Smooth muscle cell of the brain vasculature (primary cell): ENCODE measurements at places on chromosomes 1 and 21.

DNA sequence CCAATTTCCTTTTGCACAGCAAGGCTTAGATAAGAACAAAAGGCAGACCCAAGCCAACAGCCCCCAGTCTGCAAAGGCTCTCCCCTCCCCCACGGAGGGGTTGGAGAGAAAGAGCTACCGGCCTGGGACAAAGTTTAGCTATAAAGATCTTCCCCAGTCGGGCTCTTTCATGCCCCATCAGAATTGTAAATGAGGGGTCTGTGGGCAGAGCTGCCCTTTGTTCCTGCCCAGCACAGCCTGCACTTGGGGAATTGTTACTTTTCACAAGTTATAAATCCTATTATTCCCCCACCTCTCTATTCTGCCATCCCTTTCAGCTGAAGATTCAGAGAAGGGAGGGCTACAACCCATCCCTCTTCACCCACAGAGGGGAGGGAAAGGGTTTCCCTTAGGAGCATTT is 3.5 kb downstream of the MYCL start:
- DNase-seq, result no peak

DNA sequence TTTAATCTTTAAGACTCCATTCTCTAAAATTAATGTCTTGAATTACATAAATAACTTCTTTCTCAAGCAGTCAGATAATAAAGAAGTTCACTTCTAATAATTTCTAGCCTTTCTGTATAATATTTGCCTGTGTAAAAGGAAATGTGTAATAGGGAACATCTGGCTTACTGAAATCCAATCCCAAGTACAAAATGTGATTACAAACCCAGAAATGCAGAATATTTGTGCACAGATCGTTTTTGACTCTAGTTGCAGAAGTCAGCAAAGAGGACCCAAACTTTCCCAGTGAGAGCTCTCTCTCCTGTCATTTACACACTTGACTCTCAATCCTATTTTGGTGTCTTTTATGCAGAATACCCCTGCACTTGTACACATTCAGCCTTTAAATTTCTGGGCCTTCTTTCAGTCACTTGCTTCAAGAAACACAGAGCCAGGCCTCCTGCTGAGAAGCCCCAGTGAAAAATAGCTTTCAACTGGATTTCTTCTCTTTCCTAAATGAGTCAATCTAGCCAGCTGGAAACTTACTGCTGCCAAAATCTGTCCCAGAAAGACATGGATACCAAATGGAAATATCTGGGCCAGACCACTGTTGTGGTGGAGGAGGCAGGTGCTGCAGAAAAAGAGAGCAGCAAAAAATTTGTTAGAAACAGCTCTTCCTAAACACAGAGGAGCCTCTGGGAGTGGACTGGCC is 68.5 kb upstream of the ADAM30 start:
- DNase-seq, result peak; percentile 75

DNA sequence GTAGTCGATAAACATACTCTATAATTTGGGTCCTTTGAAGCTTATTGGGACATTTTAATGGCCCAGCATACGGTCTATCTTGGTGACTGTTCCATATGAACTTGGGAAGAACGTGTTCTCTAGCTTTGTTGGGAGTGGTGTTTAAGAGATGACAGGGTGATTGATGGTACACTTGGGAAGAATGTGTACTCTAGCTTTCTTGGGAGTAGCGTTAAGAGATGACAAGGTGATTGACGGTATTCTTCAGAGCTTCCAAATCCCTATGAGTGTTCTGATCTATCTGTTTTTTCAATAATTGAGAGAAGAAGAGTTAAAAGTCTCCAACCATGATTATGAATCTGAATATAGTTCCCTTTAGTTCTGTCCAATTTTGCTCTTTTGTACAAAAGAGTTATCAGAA is 9.4 kb downstream of the NPHP4 start:
- no peak for DNase-seq

DNA sequence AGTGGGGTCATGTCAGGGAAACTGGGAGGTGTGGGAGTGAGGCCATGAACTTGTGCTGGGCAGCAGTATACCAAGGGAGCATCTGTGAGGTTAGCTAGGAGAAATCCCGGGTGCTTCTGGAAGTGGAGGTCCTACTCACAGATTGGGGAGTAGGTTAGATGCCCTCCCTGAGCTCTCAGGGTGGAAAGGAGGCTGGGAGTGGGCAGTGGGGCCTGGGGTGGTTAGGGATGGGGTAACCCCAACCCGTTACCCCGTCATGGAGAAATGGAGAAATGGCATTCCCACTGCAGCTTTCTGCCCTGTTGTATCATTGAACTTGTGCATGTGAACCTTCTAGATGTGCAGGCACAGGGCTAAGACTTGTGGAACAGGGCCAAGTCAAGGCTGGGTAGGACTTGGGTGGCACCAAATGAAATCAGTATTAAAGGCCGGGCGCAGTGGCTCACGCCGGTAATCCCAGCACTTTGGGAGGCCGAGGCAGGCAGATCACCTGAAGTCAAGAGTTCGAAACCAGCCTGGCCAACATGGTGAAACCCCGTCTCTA is 27.2 kb downstream of the EXOC8 start:
- no peak for DNase-seq

GRCh38 chr1:151995774-151996173 is 2.1 kb upstream of the S100A10 start:
- no peak for DNase-seq

DNA sequence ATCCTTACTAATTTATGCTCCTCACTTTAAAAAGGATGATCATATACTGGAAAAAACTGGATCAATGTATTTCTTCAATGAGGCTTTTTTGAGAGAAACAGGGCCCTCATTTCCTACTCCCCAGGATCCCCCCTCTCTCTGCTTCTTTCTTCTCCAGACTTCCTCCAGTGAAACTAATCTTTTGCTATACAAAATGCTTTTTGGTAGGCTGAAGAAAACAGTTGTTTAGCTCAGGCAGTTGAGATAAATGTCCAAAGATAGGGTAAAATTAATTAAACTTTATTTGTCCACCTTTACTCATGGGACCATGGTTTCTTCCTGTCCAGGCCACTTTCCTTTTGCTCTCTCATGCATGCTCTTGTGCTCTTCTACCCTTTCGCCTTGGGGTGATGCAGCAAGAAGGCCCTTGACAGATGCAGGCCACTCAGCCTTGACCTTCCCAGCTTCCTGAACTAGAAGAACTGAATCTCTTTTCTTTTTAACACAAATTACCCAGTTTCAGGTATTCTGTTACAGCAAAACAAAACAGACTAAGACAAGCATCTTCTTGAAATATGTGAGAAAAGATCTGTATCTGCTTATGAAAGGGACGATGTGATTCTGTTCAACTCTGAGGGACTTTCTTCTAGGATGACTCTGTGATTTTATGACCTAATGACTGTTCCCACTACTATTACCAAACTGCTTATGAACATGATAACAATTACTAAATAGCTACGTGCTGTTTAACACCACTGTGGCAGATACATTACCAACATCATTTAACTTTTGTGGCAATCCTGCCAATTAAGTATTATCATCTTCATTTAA is 63.7 kb downstream of the NVL start:
- DNase-seq, result no peak

GRCh38 chr1:62937634-62938296 is 153.8 kb downstream of the ATG4C start:
- no peak for DNase-seq

DNA sequence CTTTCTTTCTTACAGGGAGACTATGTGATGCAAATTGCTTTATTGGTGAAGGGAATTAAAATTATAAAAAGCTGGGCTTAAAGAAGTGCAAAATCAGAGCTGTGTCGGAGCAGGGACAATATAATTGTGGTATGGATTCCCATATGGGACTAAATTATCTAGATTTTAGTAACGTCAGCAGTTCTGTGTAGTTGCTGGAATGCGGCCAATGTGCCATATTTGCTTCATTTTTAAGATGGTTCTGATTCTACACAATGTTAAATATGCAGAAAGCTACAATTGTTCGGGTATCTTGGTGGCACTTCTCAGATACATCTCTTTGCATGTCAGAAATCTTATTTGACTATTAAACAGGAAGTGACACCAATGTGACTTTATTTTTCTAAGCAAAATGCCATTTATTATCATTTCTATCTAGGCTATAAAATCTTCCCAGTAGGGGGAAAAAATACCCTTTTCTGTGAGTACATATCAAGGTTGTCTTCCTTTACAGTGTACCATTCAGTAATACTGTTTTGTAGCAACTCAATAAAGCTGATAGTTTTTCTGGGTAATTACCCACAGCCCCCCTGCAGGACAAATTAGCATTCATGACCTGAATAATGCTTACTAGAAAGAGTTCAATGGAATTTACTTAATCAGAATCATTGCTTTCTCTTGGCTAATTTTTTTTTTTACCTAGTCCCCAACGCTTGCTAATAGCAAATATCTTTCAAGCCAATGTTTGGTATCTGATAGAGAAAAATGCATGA is 288.3 kb upstream of the ADGRL2 start:
- DNase-seq, result no peak

DNA sequence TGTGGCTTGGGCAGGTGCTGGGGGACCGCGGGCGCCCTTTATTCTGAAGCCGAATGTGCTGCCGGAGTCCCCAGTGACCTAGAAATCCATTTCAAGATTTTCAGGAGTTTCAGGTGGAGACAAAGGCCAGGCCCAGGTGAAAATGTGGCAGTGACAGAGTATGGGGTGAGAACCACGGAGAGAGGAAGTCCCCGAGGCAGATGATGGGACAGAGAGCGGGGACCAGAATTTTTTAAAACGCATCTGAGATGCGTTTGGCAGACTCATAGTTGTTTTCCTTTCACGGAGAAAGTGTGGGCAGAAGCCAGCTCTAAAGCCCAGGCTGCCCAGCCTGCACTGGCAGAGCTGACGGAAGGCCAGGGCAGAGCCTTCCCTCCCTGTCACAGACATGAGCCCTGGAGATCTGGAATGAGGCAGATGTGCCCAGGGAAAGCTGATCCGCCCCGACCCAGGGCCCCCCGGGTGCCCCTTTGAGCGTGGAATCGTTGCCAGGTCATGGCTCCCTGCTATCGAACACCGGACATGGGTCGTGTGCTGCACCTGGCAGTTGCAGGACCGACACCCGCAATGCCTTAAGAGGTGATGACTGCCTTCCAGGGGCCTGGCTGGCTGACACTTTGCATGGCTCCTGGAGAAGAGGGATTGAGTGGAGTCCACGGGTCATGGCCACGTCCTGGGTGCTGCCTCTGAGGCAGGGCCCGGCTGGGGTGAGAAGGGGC is 6.5 kb upstream of the SLX9 start:
- no peak for DNase-seq

DNA sequence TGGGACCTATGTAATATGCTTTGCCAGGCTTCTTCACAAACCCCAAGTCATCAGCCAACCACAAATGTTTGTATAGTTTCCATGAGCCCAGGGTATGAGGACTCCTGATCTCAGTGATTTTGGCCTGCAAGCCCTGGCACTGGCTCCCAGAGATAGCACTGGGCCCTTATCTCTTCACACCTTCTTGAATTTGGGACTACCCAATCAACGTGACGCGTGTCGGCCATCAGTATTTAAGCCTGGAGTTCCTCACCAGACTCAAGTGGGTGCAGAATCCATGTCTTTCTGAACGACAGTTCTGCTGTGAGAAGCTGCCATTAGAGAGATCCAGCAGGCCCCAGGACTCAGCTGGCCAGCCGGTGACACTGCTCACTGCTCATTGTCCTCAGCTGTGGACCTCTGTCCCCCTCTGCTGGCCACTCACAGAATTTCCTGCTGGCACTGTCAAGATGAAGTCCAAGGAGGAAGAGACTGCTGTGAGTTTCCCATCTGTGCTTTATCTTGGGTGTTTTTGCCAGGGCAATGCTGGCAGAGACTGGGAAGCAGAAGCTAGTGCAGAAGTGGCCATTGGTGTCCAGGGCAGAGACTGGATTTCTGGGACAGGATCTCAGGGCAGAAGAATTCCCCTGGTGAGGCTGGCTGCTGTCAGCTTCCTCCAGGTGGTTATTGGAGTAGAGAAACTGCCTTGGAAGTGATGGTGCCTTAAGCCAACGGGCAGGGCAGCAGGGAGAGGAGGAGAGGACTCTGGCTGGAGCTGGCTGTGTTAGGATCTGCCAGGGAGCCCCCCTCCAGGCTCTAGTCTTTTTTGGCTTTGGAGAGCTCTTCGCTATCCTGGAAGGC is 28.4 kb downstream of the TMCC2 start:
- DNase-seq, result peak; percentile 62

DNA sequence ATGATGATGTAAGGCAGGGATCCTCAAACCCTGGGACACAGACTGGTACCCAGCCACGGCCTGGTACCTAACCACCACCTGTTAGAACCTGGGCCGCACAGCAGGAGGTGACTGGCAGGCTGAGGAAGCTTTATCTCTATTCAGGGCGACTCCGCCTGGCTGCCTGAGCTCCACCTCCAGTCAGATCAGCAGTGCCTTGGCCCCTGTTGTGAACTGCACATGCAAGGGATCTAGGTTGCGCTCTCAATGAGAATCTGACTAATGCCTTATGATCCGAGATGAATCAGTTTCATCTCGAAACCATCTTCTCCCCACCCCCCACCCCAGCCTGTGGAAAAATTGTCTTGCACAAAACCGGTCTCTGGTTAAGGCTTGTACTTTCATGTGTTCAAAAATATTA is 4.2 kb downstream of the RNPC3 start:
- DNase-seq, result no peak

GRCh38 chr1:203135636-203136305 is 8.2 kb downstream of the ADORA1 start:
- DNase-seq, result no peak

GRCh38 chr1:1189111-1189510 is 15.4 kb downstream of the TTLL10 start:
- DNase-seq, result no peak

GRCh38 chr1:110170766-110171733 is 20.8 kb downstream of the SLC6A17 start:
- DNase-seq, result no peak

DNA sequence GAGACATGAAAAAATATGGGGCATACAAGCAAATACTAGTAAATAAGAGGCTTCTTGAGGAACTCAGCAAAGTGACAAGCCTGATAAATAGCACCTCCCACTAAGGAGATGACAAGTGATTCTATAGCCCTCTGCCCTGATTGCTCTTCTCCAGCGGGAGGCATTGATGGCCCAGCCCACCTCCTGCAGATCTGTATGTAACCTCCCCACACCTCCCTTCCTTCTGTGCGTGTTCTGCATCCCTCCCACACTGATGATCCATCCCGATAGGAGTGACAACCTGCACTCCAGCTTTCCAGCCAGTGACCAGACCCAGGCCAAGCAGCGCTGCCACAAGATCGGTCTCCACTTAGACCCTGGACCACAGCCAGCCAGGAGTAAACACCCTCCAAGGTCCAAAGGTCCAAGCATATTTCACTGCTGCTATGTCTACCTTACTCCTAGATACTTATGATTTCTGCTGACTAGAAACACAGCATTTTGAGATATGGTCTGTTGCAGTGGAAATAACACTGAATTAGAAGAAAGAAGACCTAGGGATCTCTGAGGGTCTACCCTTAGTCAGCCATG is 176.1 kb downstream of the BRINP2 start:
- no peak for DNase-seq

GRCh38 chr1:19869929-19870328 is 12.3 kb upstream of the OTUD3 start:
- DNase-seq, result no peak

- DNase-seq, result no peak
Observed at GRCh38 chr1:14067711-14068110, 367.7 kb downstream of the PRDM2 start.

- DNase-seq, result no peak
Observed at GRCh38 chr1:10965546-10966226, 46.8 kb upstream of the TARDBP start.

GRCh38 chr1:207033302-207033701 is 746 bp upstream of the C1orf116 start:
- no peak for DNase-seq
